ENCODE measurements at places on chromosomes 5 and 9.
A peak's percentile ranks its signal among the peaks of the same experiment; 100 is the strongest.

- no peak for DNase-seq
Observed at GRCh38 chr5:69416699-69417098, 1.8 kb downstream of the MARVELD2 start.

- DNase-seq, result no peak
Observed at GRCh38 chr5:11962122-11962521, 57.9 kb upstream of the CTNND2 start.

- DNase-seq, result no peak
Observed at GRCh38 chr5:3590161-3590966, 5.3 kb upstream of the IRX1 start.

DNA sequence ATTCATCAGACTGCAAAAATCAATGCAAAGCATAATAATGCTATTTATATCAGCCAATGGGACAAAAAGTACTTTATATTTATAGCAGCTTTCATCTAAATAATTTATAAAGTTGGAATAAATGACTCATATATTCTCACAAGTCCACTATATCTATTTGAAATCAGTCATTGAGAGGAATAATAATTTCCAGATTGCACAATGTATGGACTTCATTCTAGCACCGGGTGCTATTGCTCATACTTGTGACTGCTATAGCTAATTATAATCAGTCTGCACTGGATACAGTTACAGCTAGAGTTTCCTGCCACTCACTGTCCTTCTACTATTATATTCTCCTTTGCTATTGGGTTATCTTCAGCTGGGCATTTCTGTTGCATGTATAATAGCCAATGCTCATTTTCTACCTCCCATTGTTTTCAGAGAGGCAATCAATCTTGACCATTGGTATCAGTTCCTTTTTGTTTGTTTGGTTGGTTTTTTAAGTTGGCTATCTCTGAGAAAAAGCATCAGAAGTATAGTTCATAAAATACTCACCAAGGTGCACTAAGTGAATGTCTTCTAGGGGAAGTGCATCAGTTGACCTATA is 1.9 kb downstream of the CDH18 start:
- DNase-seq, result no peak

DNA sequence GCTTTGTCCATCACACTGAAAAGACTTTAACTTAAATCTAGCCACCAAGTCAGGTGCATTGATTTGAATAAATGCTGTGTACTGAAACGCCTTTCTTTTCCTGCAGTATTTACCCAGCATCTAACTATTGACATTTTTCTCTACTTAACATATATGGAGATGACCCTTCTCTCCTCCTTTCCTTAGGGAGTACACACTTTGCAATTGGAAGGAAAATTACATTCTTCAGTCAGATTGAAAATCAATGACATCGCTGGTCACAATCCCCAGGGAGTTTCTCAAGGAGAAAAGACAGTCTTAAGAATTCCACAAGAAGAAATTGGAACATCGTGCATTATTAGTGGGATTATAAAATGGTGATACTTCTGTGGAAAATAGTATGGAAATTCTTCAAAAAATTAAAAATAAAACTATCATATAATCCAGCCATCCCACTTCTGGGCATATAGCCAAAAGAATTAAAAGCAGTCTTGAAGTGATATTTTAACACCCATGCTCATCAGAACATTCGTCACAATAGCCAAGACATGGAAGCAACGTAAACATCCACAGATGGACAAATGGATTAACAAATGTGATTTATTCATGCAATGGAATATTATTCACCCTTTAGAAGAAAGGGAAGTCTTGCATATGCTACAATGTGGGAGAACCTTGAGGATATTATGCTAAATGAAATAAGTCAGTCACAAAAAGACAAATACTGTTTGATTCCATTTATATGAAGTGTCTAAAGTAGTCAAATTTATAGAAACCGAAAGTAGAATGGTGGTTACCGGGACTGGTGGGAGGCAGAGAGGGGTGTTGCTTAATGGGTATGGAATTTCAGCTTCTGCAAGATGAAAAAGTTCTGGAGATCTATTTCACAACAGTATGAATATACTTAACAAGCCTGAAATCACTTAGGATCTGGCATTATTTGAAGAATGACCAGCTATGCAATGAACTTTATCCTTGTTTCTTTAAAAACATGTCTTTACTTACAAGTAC is 14.3 kb upstream of the FREM1 start:
- DNase-seq, result no peak

DNA sequence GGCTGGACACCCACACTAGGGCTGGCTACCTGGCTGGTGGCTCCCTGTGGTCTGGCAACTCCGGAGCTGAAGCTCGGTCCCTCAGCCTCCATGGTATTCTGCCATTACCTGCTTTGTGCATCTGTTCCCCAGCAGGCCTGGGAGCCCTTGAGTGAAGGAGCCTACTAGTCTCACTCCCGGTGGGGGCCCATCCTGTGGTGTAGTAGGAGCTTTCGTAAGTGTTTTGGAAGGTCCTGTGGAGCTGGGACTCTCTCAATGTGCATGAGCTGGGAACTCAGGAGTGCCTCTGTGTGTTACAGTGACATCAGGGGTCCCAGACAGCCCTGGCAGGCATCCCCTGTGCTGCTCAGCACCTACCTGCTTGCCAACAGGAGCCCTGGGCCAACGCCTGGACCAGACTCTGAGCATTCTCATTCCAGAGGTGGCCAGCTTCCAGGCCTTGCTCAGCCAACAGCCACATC is 267.1 kb downstream of the GADD45G start:
- no peak for DNase-seq

DNA sequence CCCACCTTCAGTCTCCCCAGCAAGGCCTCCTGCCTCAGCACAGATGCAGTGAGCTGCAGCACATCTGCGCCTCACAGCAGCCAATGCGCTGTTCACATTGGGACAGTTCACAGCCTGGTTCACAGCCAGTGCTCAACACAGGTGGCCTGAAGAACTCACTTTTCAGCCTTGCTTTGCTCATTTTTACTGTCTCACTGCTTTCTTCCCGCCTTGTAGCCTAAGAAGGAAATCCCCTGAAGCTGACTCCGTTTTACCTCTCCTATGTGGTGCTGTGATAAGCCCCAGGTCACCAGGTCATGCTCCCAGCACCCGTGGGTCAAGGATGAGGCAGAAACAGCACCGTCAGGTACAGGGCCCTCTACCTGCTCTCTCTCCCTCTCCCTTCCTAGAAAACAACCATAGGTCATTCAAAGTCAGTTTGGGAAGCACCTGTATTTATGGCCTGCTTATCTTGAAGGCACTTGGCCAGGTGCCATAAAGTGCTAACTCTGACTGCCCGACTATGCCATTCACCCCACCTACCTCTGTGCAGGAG is 1.1 kb downstream of the GCNT4 start:
- DNase-seq, result no peak

- no peak for DNase-seq
Observed at GRCh38 chr9:20746967-20747366, 62.9 kb downstream of the FOCAD start.

DNA sequence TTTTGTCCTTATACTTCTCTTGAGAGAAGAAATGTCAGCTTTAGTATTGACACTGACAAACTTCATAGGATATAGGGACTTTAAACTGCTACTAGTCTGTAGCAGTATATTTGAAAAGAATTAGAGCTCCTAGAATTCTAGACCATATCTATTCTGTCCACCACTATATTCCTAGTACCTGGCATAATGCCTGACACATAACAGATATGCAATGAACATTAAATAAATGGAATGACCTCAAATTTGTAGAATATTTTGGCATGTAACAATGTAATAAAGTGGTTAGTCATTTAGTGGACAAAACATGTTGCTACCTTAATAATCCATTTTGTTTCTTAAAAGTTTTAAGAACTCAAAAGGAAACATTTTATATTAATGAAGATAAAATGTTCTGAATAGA is 57.5 kb downstream of the HOMER1 start:
- no peak for DNase-seq

- no peak for DNase-seq
Observed at GRCh38 chr5:128413356-128413755, 124.7 kb downstream of the FBN2 start.

DNA sequence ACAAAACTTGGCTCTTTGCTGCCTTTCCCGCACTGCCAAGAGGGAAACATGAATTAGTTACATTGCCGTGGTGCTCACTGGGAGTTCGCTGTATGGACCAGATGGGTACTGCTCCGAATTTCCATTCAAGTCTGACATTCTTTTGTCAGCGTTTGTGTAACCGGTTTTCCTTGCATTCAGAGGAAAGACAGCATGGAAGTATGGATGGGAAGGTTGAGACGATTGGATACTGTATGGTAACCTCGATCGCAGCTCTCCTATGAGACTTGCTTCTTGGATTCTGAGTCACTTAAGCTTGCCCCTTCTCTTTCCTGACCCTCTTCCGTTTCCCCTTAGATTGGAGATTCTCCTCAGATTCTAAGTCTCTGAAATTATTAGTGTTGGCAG is 625 bp upstream of the UBLCP1 start:
- DNase-seq, result no peak

DNA sequence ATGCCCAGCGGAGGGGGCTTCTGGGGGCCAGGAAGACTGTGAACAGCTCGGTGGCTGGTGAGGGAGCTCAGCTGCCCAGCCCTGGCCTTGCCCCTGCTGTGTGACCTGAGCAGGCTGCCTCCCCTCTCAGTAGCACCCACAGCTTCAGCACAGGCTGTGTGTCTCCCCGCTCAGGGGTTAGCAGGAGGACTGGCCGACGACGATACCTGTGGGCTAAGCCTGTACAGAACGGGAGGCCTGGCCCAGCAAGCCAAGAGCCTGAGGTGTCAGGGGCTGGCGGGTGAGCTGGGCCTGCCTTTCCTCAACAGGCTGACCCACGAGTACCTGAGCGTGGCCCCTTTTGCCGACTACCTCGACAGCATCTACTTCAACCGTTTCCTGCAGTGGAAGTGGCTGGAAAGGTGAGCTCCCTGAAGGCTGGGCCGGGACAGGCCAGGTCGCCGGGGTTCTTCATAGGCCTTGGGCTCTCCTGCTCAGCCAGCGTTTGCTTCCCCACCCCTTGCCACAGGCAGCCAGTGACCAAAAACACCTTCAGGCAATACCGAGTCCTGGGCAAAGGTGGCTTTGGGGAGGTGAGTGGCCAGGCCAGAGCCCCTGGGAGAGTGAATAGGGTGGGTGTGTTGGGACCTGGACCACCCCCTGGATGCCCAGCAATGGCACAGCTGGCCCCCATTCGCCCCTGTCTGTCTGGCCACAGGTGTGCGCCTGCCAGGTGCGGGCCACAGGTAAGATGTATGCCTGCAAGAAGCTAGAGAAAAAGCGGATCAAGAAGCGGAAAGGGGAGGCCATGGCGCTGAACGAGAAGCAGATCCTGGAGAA is 6.6 kb downstream of the GRK6 start:
- no peak for DNase-seq

GRCh38 chr5:56430422-56430821 is 197.3 kb upstream of the ANKRD55 start:
- no peak for DNase-seq

DNA sequence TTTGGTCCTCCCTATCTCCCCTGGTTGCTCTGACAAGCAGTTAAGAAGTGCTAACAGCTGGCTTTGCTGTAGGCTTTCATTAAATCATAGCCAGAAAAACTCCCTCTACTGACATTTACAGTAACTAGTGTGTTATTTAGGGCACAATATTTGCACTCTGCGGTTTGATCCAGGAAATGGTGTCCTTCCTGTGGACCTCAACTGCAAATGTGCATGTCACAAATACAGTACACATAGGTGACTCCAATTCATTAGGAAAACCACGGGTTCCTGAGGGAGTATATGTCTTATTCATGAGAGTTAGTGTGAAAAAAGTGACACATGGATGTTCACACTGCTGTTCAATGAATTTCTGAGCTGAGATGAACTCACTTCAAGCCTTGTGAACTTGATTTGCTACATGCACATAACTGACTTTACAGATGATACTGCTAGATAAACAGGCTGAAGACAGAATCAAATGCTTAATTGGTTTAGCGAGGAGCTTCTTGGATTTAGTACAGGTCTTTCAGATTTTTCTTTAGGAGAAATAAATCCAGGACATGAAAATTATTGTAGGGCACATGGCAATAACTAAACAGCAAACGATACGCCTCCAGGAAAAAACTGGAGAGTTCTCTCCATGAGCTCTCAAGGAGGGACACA is 281.5 kb downstream of the EFNA5 start:
- DNase-seq, result peak; percentile 65

DNA sequence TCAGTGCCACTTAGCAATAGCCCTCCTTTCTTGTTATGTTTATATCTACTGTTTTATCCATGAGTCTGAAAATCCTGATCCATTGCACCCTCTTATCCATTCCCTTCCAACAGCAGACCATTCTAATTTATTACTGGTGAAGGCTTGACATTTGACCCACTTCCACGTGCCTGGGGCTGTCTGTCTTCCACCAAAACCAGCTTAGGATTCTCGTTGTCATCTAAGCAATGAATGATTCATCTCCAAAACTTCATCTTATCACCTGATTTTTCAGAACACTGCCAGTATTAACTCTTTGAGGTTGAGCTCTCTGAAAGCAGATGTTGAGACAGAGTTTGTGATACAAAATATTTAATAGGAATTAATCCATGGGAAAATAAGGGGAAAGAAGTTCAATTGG is 277.8 kb upstream of the FBXL7 start:
- DNase-seq, result no peak

GRCh38 chr5:40690267-40690666 is 10.6 kb downstream of the PTGER4 start:
- DNase-seq, result no peak

- DNase-seq, result no peak
Observed at GRCh38 chr5:171201310-171201709, 107.7 kb upstream of the TLX3 start.

GRCh38 chr9:123929177-123929869 is 603 bp downstream of the DENND1A start:
- no peak for DNase-seq

DNA sequence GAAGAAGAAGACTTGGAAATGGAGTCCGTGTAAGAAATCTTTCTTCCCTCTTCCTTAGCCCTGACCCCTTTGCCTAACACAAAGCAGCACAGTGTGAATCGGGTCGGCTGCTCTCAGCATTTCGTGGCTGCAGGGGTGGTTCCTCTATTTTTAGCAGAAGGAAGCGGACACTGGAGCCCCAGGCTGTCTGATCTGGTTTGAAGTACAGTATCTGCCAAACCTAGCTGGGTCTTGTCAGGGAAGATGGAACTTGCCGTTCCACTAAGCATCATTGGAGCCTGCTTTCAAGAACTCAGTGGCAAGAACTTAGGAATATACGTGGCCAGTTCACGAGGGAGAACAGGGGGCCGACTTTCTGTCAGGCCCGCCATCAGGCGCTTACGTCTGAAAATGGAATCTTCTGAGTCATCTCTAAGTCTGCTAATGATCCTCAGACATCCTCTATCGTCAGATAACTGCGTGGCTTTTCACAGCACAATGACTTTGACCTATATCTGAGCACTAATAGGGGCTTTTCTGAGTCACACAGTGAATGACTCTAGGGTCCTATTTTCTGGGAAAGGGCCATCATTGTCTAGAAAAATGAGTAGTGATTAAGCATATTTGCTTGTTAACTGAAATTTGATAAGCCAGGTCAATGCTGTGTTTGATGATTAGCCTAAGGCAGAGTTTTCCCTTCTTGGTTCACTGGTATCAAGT is 43.3 kb upstream of the NCS1 start:
- DNase-seq, result peak; percentile 49

- DNase-seq, result no peak
Observed at GRCh38 chr5:83406906-83407305, 64.6 kb upstream of the VCAN start.
